Vagina (tissue), 2 donors: ENCODE measurements at places on chromosomes 3 and 15. TPM values are rescaled to one million over a fixed set of nuclear protein-coding genes. Genes with fewer than 3 reads are reported as not detected.

Gene MORC1
- not detected for total RNA-seq

DNA sequence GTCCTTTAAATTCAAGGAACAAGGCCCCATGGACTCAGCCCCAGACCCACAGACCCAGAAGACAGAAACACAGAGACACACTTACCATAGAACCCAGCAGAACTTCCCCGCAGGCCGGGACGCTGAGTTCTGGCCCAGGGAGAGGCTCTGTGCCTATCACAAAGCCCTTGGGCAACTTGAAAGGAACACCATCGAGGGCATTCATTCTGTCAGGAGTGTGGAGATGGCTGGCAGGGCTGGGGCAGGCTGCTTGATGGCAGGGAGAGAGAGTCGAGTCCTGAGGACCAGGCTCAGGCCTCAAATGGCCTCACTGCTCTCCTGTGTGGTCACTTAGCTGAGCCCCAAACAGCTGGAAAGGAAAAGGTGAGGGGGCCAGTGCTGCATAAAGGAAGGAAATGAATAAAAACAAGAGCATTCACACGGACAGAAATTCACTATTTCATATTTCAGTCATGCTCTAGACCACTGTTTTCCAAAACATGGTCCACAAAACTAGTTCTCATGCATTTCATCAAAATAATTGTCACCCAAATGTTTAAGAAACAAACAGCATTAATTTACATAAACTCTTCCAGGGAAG is 8.9 kb downstream of the UBAP1L start:
- no peak for DNase-seq

- no peak for DNase-seq
Measured at GRCh38 chr3:61522060-61522459, 39.3 kb upstream of the PTPRG start.

Gene REC114
- total RNA-seq, result not detected

Gene SLC9C1
- not detected for total RNA-seq

GRCh38 chr3:5004319-5005152 is 25.3 kb downstream of the BHLHE40 start:
- DNase-seq, result no peak

Gene SOX14
- not detected for total RNA-seq

DNA sequence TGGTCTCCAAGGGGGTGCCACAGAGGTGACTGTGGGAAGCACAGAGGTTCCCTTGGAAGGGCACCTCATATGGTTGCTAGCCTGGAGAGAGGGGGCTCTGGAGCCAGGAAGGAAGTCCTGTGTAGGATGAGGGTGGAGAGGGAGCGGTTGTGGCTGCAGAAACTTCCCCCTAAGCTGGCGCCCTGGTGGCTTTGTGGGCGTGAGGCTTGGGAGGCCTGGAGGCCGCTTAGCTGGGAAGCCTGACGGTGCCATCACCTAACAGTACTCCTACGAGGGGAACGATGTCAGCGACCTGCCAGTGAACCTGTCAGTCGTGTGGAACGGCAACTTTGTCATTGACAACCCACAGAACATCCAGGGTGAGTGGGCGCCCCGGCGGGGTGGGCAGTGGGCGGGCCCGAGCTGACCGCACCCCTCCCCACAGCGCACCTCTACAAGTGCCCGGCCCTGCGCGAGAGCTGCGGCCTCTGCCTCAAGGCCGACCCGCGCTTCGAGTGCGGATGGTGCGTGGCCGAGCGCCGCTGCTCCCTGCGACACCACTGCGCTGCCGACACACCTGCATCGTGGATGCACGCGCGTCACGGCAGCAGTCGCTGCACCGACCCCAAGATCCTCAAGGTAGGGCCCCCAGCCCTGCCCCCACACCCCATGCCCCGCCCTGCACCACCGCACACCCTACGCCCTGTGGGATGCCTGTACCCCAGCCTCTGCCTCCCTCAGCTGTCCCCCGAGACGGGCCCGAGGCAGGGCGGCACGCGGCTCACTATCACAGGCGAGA is 31.0 kb downstream of the PLXNA1 start:
- DNase-seq, result no peak

DNA sequence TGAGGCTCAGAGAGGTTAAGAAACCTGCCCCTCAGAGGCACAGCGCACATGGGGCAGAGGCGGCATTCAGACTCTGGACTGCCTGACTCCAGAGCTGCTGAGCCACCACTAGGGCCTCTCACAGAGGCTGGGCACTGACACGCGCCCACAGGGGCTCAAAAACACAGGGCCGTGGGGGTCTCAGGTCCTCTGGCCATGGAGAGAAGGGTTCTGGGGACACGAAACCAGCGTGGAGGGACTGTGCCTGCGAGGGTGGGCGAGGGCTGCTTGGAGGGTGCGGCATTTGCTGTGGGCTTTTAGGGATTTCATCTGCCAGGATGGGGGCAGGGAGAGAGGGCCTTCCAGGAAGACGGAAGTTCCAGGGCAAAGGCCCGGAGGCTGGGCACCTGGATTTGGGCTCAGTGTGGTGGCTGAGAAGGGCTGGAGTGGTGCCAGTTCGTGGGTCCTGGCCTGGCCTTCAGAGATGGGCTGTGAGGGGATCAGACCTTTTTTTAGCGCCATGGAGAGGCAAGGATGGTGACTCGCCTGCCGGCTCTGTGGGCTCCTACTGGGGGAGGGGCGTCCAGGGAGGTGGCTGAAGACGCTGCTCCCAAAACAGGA is 69.6 kb downstream of the EFCAB12 start:
- no peak for DNase-seq

Gene AADACL2
- total RNA-seq, result 0.49 TPM

GRCh38 chr3:175411405-175411804 is 552.3 kb downstream of the NAALADL2 start:
- no peak for DNase-seq

DNA sequence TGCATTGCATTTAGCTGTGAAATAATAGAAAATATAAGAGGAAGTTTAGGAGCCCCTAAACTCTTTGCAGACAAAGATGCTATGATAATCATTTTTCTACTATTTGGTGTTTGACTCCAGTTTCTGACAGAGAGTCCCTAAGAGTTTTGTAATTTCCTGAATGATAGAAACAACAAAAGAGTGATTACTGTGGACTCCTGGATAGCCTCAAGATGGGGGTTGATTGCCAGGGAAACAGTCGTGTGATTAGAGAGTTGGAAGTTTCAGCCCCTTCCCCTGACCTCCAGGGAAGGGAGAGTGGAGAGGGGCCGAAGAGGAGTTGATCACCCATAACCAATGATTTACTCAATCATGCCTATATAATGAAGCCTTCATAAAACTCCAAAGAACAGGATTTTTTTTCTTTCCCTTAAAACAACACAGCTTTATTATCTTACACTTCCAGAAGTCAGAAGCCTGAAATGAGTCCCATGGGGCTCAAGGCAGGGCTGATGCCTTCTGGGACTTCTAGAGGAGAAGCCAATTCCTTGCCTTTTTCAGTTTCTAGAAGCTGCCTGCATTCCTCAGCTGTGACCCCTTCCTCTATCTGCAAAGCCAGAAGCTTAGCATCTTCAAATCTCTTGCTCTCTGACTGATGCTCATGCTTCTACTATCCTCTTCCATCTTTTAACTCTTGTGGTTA is 292.3 kb upstream of the ZPLD1 start:
- no peak for DNase-seq

DNA sequence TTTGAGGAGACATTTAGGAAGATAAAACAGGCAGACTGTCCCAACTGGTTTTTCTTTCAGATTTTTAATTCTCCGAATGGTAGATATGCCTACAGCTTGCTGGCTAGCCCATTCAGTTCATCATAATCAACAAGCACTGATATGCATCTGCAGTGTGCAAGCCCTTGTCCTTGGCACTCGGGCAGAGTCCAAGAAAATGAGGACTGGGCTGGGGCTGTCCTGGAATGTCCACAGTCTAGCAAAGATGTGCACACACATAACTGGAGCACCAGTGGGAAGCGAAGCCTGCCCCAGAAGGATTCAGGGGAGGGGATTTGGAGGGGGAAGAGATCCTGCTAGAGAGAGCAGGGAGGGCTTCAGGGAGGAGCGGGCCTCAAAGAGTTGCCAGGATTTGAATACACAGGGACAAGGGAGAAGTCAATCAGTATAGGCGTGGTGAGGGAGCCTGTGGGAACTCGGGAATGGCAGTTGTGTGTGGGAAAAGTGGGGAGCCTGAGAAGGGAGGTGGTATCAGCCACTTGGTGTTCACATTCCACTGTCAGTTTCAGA is 8.7 kb downstream of the FAH start:
- DNase-seq, result no peak

GRCh38 chr3:100966049-100966491 is 27.2 kb downstream of the ABI3BP start:
- DNase-seq, result no peak

DNA sequence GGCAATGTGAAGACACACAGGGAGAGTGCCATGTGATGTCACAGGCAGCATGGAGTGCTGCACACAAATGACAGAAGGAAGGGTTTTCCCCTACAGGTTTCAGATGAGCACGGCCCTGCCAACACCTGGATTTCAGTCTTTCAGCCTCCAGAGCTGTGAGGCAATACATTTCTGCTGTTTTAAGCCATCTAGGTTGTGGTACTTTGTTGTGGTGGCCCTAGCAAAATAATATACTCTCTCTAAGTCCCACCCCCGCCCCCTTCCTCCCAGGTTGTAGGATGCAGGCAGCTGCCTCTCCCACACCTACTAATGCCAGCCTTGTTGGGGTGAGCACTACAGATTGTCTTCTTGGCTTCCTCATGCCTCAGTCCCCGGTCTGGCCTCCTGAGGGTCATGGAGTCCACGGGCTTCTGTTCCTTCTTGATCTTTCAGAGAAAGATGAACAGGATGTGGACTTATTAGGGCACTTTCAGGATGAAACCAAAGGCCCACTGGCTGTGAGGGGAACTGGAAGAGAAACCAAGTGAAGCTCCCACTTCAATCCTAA is 180.0 kb downstream of the CD47 start:
- no peak for DNase-seq

DNA sequence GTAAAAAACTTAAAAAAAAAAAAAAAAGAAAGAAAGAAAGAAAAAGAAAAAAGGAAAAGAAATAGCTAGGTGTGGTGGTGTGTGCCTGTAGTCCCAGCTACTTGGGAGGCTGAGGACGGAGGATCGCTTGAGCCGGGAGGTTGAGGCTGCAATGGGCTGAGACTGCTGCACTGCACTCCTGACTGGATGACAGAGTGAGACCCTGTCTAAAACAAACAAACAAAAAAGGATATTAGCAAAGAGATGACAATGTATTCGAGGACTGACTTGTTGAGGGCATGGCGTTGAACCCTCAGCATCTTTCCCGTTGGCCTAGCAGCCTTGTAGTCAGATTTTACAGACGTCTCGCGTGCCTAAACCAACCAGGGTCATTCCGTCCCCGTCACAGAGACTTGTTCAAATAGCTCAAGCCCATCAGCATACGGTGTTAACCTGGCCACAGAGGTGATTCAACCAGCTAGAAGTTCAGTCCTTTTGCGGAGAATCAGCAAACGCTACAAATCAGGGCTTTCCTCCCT is 528 bp upstream of the NIT2 start:
- DNase-seq, result no peak

DNA sequence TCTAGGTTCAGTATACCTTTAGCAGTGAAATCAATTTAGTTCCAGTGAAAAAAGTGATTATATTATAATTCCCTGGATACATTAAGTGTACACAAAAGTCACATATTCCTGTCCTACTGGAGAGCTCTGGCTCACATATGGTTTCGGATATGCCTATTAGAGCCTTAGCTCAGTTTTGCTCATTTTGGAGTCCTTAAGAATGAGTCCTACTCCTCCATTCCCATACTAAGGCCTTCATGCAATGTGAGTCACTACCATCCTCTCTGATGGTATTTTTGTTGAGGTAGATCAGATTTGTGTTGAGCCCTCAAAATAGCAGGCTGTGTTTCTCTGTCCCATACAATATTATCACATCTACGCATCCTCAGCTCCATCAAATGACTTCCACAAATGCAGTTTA is 294.2 kb upstream of the COL8A1 start:
- DNase-seq, result no peak

Gene SMCO1
- total RNA-seq, result not detected

- no peak for DNase-seq
Measured at GRCh38 chr3:46386205-46386604, 15.5 kb downstream of the CCR5 start.

Gene CACNA2D3
- 17.2 TPM for total RNA-seq

Gene CADM2
- total RNA-seq, result 3.7 TPM

DNA sequence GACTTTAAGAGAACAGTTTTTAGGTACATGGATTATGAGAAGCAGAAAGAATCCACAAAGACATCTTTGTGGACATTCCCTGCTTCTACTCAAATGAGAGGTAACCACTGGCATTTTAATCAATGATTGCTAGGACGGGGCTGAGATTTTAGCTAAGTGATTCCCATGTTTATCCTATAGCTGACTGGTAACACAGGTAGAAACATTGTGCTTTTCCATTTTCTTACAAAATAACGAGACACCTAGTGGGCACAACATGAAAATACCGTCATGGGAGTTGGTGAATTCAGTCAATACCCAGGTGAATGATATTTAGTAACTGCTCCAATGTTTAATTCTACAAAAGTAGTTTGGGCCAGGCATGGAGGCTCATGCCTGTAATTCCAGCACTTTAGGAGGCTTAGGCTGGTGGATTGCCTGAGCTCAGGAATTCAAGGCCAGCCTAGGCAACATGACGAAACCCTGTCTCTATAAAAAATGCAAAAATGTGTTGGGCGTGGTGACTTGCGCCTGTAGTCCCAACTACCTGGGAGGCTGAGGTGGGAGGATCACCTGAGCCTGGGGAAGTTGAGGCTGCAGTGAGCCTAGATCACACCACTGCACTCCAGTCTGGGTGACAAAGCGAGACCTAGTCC is 37.2 kb upstream of the DENND4A start:
- DNase-seq, result no peak

Gene RNF168
- 26.0 TPM for total RNA-seq

Gene ALDH1L1
- total RNA-seq, result 19.2 TPM

DNA sequence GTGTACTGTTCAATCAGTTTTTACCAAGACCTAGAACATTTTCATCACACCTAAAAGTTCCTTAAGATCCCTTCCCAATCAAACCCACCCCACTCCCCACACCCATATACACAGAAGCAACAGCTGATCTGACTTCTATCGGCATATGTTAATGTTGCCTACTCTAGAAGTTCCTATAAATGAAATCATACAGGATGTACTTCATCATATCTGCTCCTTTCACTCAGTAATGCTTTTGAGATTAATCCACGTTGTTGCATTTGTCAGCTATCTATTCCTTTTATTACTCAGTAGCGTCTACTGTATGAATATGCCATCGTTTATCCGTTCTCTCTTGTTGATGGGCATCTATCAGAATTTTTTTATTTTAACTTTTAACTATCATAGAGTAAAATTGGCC is 14.3 kb upstream of the FILIP1L start:
- DNase-seq, result no peak

GRCh38 chr3:57110798-57111197 is 50.3 kb downstream of the SPATA12 start:
- DNase-seq, result no peak
